ENCODE measurements at places on chromosomes 1 and 21. TPM values are rescaled to one million over a fixed set of nuclear protein-coding genes. Genes with fewer than 3 reads are reported as not detected.

Gene CTSK
- total RNA-seq = 0.62 TPM

Gene ANKRD35
- total RNA-seq = 0.02 TPM

- peaks cover 5% of the 10 kb centered on the region for H3K36me3 ChIP-seq
- H3K27ac ChIP-seq = no peak overlapping the region
- H3K27me3 ChIP-seq = no peaks in the 10 kb centered on the region
- no peak overlapping the region for H3K4me3 ChIP-seq
- DNase-seq = no peak
Observed at GRCh38 chr1:37851262-37851661, 8.1 kb downstream of the MTF1 start.

Gene EDN2
- total RNA-seq = not detected

GRCh38 chr1:60895701-60896100, 186.7 kb upstream of the NFIA start:
- peaks cover 14% of the 10 kb centered on the region for H3K27me3 ChIP-seq
- H3K4me3 ChIP-seq = no peak overlapping the region
- no peak for DNase-seq
- H3K4me1 ChIP-seq = no peaks in the 10 kb centered on the region

GRCh38 chr1:93698329-93699048, 16.9 kb upstream of the BCAR3 start:
- H3K27me3 ChIP-seq = peaks cover 3% of the 10 kb centered on the region
- DNase-seq = no peak
- no peak overlapping the region for H3K4me3 ChIP-seq
- peaks cover 11% of the 10 kb centered on the region for H3K4me1 ChIP-seq
- H3K27ac ChIP-seq = no peak overlapping the region

Gene OR10Z1
- not detected for total RNA-seq

- no peaks in the 10 kb centered on the region for H3K27me3 ChIP-seq
- H3K4me3 ChIP-seq = no peak overlapping the region
- H3K4me1 ChIP-seq = no peaks in the 10 kb centered on the region
- peaks cover 3% of the 10 kb centered on the region for H3K36me3 ChIP-seq
- no peak overlapping the region for H3K27ac ChIP-seq
Observed at GRCh38 chr1:235597867-235598553, 51.6 kb downstream of the GNG4 start.

Gene SPRR2F
- total RNA-seq = not detected

DNA sequence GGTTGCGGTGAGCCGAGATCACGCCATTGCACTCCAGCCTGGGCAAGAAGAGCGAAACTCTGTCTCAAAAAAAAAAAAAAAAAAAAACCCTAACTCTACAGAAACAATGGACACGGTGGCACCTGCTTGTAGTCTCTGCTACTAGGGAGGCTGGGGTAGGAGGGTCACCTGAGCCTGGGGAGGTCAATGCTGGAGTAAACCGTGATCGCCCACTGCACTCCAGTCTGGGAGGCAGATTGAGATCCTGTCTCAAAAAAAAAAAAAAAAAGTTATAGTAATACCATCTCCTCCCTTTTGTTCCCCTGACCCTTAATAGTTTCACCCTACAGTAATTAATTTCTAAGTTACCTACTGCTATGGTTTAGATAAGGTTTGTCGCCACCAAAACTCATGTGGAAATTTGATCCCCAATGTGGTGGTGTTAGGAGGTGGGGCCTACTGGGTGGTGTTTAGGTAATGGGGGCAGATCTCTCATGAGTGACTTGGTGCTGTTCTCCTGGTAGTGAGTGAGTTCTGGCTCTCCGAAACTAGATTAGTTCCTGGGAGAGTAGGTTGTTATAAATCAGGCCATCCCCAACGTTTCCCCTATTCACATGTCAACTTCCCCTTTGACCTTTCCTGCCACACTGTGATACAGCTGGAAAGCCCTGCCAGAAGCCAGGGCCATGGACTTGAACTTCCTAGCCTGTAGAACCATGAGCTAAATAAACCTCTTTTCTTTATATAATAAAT, 9.8 kb downstream of the FBXO42 start:
- DNase-seq = no peak
- no peak overlapping the region for H3K4me3 ChIP-seq
- no peaks in the 10 kb centered on the region for H3K27me3 ChIP-seq
- no peaks in the 10 kb centered on the region for H3K36me3 ChIP-seq

Gene RGS16
- total RNA-seq = not detected

DNA sequence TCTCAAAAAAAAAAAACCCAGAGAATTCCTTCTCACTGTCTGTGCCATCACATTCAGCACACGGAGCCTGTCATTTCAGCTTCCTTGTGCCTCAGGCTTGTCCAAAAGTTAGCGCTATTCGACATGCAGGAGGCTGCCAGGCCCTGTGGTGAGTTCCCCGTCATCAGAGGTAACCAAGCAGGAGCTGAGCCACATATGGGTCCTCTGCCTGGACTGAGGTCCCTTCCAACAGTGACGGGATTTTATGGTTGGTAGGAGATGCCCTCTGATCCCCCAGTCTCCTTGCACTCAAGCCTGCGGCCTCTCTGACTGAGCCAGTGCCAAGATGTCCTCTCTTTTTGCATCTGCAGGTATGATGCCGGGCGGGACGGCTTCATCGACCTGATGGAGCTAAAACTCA, 12.7 kb upstream of the CTRC start:
- H3K4me3 ChIP-seq = no peak overlapping the region
- H3K4me1 ChIP-seq = peaks cover 14% of the 10 kb centered on the region
- no peak for DNase-seq
- no peaks in the 10 kb centered on the region for H3K27me3 ChIP-seq

DNA sequence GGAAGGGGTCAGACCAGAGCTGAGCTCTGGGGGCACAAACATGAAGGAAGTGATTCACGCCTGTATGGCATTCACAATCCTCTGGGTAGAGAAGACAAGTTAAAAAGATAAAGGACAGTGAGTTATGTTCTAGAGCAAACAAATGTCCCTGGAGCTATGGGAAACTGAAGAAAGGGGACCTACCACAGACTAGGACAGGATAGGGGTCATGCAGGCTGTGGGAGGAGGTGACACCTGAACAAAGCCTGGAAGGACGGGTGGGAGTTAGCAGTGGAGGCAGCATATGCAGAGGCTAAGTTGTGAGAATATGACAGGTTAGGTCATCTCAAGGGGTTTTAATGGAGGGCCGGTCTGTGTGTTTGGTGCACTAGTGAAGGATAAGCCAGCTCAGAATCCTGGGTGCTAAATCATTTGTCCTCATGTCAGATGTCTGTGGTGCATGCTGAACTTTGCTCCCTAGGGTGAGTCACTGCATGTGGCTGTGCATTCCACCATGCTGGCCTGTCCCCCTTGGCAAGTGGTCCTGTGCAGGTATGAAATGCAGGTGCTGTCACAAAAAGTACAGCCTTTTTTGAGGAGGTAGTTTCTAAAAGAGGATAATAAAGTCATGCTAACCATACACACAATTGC, 28.5 kb downstream of the TNN start:
- H3K4me3 ChIP-seq = no peak overlapping the region
- no peaks in the 10 kb centered on the region for H3K36me3 ChIP-seq
- peaks cover 13% of the 10 kb centered on the region for H3K4me1 ChIP-seq
- no peaks in the 10 kb centered on the region for H3K27me3 ChIP-seq
- DNase-seq = peak; percentile 74

DNA sequence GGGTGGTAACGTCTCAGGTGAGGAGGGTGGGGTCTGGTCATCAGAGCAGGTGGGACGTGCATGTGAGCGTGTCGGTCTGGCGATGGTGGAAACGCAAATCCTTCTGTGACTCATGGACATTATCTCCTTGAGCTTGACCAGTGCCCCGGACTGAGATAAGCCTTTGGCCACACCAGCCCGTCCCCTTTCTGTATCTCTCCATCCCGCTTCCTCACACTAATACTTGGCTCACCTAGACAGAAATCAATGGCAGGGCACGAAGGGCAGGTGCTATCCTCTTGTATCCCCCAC, 7.9 kb upstream of the AQP10 start:
- no peaks in the 10 kb centered on the region for H3K4me1 ChIP-seq
- H3K36me3 ChIP-seq = no peaks in the 10 kb centered on the region
- H3K27me3 ChIP-seq = no peaks in the 10 kb centered on the region
- no peak for DNase-seq
- H3K4me3 ChIP-seq = no peak overlapping the region
- no peak overlapping the region for H3K27ac ChIP-seq

DNA sequence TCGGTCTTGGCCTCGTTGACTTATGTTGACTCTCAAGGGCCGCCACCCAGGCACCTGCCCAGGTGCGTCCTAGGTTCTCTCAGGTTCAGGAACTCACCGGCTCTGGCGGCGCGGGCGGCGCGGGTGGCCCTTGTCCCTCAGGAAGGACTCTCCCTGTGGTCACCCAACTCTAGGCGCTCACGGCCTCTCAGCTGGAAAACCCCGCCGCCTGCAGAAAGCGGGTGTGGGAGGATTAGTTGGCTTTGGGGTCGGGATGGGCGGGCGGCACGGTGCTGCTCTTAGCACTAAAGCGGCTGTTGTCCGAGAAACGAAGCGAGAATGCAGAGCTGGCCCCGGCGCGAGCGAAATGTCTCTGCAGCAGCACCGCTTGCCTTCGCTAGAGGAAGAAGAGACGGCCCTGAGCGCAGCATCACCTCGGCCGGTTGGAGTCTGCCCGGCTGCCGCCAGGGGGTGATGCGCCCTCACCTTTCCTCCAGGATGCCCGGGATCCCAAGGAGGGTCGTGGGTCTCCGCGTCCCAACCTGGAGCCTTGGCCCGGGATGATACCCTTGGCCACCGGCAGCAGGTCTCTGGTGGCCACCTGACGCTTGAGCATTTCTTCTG, 8.1 kb upstream of the TADA1 start:
- H3K36me3 ChIP-seq = no peaks in the 10 kb centered on the region
- no peak overlapping the region for H3K27ac ChIP-seq
- no peak for DNase-seq
- H3K27me3 ChIP-seq = no peaks in the 10 kb centered on the region

DNA sequence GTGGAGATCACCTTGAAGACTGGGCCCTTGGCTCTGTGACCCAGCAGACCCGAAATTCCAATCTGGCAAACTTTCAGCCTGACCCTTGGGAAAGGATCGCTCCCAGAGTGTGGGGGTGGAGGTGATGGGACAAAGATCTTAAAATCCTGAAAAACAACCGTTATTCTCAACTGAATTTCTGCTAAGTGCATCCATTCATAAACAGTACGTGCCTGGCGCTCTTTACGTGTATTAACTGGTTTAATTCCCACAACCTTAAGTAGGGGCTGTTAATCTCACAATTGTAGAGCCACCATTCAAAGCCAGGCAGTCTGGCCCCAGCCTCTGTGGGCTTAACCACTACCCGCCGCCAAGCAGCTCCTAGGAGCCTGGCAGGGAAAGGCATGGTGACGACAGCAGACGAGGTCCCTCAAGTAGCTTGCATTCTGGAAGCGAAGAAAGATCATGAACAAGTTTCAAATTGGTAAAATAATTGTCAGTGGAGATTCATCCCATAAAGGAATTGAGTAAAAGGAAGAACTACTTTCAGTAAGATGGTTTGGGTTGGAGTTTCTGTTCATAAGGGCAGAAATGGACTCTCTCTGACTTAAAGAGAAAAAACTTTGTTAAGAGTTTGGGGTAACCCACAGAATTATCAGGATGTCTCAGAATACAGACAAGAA, 11.4 kb upstream of the RGS16 start:
- H3K4me1 ChIP-seq = 0 out of 2 replicates have a peak, but pooled peaks cover 7% of the 10 kb centered on the region
- no peak overlapping the region for H3K27ac ChIP-seq
- H3K27me3 ChIP-seq = peaks cover 53% of the 10 kb centered on the region
- H3K4me3 ChIP-seq = peak overlapping the region; percentile 66
- no peaks in the 10 kb centered on the region for H3K36me3 ChIP-seq
- no peak for DNase-seq

DNA sequence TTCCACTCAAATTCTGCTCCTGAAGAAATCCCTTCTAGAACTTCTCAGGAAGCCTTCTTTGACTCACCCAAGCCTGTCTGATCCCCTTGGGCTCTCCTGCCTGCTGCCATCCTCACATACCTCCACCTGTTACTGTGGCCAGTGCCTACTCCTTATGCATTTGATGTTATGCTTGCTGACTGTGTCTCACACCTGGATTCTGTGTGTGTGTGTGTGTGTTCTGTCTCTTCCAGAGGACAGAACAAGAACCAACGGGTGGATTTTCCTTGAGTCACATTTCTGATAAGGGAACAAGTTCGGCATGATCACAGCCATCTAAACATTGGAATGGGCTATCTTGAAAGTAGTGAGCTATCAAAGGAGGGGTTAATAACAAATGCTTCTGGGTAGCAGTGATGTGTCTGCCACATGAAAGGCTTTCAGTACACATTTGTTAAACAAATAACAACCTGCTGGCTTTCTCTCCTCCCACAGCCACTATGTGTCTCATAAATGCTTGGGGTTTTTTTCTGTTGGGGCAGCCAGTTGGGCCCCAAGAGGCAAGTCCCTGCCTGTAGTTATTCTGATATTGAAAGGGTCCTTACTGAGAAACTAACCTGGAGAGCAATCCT, 8.9 kb upstream of the GPR37L1 start:
- H3K27me3 ChIP-seq = no peaks in the 10 kb centered on the region
- DNase-seq = peak; percentile 54
- H3K36me3 ChIP-seq = no peaks in the 10 kb centered on the region
- peaks cover 64% of the 10 kb centered on the region for H3K4me1 ChIP-seq

DNA sequence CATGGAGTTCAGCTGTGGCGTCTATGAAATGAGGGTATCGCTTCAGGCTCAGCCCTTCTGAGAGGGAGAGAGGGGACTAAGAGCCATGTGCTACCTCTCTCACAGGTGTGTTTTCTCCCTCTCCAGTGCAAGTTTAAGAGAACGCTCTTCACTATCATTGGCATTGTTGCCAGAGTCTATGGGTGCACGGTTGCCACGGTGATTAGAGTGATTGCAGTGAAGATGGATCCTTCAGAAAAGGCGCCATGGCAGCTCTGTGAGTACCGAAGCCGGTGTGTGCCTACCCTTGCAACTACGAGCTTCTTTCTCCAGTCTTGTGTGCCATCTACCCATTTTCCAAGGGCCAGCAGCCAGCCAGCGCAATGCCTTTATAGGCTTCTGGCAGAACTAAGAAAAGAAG, 290.5 kb downstream of the OMA1 start:
- H3K27me3 ChIP-seq = no peaks in the 10 kb centered on the region
- H3K36me3 ChIP-seq = no peaks in the 10 kb centered on the region
- no peak overlapping the region for H3K4me3 ChIP-seq
- no peak for DNase-seq
